ENCODE measurements at places on chromosomes 2 and 18. TPM values are rescaled to one million over a fixed set of nuclear protein-coding genes. Genes with fewer than 3 reads are reported as not detected.

GRCh38 chr2:65668744-65669143, 236.3 kb upstream of the SPRED2 start:
- DNase-seq, result no peak

Gene DPYSL5
- polyA plus RNA-seq, result not detected

Gene ABCG5
- not detected for polyA plus RNA-seq

Gene SCN2A
- not detected for polyA plus RNA-seq

- no peak for DNase-seq
Observed at GRCh38 chr2:207224791-207225482, 59.2 kb upstream of the KLF7 start.

Gene UGT1A9
- polyA plus RNA-seq, result not detected

Gene TXNDC2
- not detected for polyA plus RNA-seq

- DNase-seq, result no peak
Observed at GRCh38 chr2:33021542-33022227, 74.9 kb downstream of the LTBP1 start.

DNA sequence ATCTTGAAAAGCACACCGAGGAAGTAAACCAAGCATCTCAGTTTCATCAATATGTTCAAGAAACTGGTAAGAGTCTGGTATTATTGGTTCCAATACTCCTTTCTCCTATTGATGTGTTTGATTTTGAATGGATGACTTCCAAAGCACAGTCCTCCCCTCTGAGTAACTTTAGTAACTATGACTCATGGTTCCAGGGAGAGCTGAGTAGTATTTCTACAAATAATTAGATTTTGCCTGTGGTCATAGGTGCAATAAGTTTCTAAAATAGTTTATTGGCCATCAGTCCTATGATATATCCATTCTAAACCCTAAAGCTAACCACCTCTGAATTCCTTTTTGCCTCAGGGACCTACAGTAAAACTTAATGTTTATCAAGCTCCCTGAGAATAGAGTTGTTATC, 352.4 kb downstream of the XIRP2 start:
- no peak for DNase-seq

Gene TMEM198
- polyA plus RNA-seq, result not detected

Gene SOS1
- polyA plus RNA-seq, result 5.7 TPM

Gene ZBTB7C
- 0.23 TPM for polyA plus RNA-seq

GRCh38 chr18:78643004-78643403, 336.6 kb upstream of the SALL3 start:
- DNase-seq, result no peak
